ENCODE measurements at places on chromosomes 1 and 21.

GRCh38 chr1:5389101-5389885 is 602.9 kb downstream of the NPHP4 start:
- no peak for DNase-seq

GRCh38 chr1:67704351-67704750 is 19.4 kb downstream of the GADD45A start:
- DNase-seq: no peak

DNA sequence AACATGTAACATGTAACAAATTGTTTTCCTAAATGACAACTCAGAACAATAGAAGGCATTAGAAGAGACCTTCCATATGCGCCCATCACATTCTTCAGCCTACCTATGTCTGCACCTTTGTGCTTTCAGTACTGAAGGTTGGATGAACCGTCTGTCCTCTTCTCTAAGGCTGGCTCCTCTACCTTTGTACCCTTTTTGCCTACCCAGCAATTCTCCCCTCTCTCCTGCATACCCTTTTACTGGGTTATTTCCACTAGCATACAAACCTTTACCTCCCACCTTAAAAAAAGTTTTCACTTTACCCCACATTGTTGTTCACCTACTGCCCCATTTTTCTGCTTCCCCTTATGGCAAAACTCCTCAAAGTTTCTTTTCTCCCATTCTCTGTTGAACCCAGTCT is 5.2 kb downstream of the PIGV start:
- no peak for DNase-seq

DNA sequence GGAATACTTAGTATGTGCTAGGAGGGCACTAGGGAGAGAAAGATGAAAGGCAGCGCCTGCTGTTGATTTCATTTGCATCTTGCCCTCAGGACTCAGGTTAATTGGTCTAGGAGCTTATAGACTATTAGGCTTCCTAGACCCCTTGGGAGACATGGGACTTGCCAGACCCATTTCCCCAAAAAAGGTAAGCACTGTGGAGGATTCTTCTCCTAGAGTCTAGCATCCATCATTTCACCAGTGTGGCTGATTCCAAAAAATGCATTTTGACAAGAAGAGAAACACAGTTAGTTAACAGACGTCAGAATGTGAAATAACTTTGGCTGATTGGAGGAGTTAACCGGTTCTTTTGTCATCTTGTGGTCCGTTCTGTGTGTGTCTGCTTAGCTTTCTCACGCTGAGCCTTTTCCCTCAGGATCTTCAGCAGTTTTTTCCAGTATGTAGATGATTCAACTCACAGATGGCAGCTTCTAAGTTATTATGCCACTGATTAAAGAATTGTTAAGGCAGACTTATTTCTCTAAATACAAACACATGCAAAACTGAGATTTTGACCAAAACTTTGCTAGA is 108.8 kb downstream of the KIF26B start:
- DNase-seq: no peak

DNA sequence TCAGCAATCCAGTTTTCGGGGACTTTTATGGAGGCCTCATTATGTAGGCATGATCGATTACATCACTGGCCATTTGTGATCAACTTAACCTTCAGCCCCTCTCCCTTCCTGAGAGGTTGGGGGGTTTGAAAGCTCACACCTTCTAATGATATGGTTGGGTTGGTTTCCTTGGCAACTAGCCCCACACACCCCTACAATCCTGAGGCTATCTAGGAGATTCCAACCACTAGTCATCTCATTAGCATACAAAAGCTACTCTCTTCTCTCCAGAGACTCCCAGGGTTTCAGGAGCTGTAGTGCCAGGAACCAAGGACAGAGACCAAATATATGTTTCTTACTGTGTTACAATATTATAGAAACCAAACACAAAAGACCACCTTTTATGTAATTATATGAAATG is 35.2 kb upstream of the ZNF326 start:
- DNase-seq: no peak
